NCI-H187 (cell line): ENCODE measurements at places on chromosomes 6 and 20.

- DNase-seq: no peak
Measured at GRCh38 chr6:42720739-42721138, 1.7 kb downstream of the PRPH2 start.

- no peak for DNase-seq
Measured at GRCh38 chr6:166958926-166959861, 2.8 kb upstream of the RNASET2 start.

DNA sequence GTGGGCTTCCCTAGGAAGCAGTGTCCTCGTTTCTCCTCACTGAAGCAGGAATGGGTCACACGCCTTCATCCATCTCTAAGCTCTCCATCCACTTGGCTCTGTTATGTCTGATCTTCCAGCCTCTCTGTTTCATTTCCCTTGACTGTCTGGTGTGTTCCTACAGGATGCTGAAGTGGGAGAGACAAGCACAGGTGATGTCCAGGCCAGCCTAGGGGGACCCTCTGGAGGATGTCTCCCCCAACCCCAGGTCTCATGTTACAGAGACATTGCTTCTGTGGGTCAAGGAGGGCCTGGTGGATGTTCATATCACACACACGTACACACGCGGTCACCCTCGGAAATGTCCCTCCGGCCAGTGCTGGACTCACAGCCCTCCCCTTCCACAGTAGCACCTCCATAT is 229.9 kb downstream of the CDC5L start:
- no peak for DNase-seq

- no peak for DNase-seq
Measured at GRCh38 chr6:68192988-68193387, 442.1 kb upstream of the ADGRB3 start.

- DNase-seq: no peak
Measured at GRCh38 chr6:82249381-82250253, 2.1 kb upstream of the IBTK start.

GRCh38 chr6:36028088-36028876 is 674 bp downstream of the MAPK14 start:
- peak; percentile 31 for DNase-seq

GRCh38 chr6:45902984-45903383 is 112.7 kb downstream of the CLIC5 start:
- DNase-seq: no peak

DNA sequence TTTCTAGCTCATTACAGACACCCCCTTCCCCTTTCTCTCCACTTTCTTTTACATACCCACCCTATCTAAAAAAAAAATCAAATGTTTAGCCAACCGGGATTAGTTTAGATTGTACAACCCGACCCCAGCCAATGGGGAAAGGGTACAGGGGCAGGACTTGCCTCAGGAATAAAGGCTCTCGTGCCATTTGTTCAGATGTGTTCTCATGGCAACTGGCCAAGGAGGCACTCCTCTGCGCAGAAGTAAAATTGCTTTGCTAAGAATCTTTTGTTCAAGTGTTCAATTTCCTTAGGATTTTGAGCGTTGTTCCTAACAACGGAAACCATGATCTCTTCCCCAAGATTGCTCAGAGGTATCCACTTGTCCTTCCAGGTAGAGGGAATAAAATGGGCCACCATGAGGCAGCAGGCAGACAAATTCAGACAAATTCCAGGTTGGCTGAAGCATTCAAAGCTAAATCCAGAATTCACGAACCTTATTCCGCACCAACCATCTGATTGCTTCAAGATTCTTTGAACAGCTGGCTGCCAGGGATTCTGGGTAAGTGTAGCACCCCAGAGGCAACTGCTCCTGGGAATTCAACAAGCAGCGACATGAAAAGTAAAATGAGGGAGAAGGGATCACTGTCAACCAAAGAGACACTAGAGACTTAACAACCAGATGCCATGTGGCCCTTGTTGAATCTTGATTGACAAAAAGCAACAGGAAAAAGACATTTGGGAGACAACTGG is 431.8 kb downstream of the PREX1 start:
- DNase-seq: no peak

DNA sequence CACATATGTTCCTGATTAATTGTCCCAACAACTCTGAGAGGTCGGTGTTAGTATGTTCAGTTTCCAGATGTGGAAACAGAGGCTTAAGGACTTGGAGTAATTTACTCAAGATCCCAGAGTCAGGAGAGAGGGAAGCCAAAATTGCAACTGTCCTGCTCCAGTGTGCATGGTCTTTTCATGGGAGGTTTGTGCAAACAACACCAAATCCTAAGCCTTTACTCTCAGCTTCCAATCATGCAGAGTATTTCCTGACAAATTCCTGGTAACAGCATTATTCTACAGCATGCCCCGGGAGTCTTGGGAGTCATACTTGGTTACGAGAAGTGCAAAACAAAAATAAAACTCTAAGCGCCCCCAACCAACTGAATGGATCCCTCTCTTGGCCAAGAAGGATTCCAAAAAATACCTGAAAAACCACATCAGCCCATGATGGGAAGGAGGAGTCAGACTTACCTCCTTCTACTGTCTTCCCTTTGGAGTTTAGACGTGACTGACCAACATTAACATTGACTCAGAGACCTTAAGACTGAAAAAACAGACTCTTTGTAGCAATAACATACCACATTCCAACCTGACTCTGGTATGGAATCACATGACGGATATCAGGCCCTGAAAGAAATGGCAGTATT is 30.8 kb upstream of the PPP1R3G start:
- DNase-seq: no peak

GRCh38 chr20:51910321-51911050 is 108.2 kb upstream of the SALL4 start:
- DNase-seq: no peak
